ENCODE measurements at places on chromosomes 4 and X.
A peak's percentile ranks its signal among the peaks of the same experiment; 100 is the strongest.

DNA sequence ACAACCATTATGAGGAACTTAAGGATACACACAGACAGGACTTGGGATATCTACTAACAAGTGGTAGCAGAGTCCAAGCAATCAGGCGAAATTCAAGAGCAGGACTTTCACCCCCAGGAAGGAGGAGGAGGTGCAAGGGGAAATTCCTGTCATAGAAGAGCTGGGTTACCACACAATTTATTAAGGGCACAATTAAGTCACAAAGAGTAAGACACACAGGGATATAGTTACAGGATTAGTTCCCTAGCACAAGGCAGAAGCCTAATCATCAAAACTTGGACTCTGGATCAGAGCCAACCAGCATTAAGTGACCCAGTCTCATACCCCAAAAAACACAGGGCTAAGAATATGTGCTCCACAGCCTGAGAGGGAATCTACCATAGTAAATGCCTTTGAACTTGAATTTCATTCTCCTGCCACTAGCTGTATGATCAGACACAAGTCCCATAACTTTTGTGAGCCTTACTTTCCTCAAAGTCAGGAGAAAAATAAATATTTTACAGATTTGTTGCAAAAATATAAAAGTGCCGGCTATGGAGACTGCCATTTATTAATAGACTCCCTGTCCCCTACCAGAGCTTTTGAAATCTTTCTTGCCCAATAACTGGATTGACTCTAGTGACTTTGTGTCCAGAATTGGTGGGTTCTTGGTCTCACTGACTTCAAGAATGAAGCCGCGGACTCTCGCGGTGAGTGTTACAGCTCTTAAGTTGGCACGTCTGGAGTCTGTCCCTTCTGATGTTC is 87.0 kb downstream of the SYNPO2 start:
- no peak for ATAC-seq

GRCh38 chr4:10185518-10186227 is 69.1 kb upstream of the WDR1 start:
- no peak for ATAC-seq

DNA sequence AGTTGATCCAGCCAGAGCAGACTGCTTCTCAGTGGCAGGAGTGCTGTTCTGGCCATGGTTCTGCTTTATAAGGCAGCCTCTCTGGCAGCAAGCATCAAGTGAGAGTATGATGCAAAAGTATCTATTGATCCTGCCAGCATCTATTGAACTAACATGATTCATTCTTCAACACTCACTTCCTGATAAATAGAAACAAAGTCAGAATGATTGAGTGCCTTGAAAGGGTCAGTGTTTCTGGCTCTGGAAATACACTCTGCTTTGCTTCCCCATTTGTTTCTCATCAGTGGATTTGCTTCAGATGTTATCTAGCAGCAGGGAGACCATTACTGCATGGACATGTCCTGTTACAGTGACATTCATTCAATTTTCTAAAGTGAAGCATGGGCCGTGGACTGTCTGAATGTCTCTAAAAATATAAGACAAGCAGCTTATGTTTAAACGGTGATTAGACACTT is 66.2 kb upstream of the FRAS1 start:
- no peak for ATAC-seq

GRCh38 chr4:74038425-74039314 is at the start of gene CXCL3:
Gene CXCL3, minus strand, starts transcription at chr4:74038689. Its CDS starts 78 bp downstream, at chr4:74038611.
- peak; percentile 85 for ATAC-seq

- ATAC-seq: no peak
Observed at GRCh38 chr4:129326571-129327460, 230.9 kb downstream of the C4orf33 start.

Measured in gastroesophageal sphincter (tissue), 4 donors.